ENCODE measurements at places on chromosomes 1 and 21.

DNA sequence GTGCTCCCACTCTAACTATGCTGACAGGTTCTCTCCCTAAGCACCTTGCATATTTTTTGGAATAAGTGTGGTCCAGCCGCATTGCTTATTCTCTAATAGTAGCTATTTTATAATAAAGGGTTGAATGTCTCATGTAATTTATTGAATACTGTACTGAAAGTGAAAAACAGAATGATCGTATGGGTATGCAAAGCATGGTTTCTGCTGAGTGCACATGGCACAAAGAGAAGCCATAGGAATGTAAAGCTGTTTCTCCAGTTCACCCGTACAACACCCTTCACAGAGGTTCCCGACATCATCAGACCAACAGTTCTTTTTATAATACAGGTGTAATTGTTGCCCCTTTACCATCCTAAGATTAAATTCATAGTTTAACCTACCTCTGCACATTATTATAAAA, 8.9 kb upstream of the HAO2 start:
- DNase-seq = no peak

DNA sequence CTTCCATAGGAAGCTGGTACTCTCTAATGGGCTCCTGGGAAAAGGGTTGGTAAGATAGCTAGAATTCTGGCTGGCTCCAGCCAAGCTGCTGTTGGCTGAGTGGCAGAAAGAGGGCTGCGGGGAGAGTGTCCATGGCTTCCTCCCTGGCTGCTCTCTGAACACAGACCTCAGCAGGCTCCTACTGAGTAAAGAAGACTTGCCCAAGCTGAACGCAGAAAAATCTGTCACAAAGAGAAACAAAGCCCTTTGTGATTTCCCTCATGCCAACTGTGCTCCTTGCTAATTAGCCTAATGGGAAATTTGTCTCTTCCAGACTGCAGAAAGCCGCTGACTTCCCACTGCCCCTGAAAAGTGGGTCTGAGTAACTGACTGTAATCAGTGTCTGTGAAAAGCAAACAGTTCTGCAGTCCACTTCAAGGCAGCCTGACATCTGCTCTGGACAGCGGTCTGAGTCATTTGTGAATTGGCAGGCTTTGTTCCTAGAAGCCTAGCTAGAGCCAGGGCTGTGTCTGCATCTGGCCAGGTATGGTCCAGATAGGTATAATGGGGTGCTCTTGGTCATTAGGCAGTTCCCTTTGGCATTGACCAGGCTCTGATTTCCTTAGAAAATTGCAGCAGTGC, 282.8 kb downstream of the ZNF648 start:
- DNase-seq = no peak

DNA sequence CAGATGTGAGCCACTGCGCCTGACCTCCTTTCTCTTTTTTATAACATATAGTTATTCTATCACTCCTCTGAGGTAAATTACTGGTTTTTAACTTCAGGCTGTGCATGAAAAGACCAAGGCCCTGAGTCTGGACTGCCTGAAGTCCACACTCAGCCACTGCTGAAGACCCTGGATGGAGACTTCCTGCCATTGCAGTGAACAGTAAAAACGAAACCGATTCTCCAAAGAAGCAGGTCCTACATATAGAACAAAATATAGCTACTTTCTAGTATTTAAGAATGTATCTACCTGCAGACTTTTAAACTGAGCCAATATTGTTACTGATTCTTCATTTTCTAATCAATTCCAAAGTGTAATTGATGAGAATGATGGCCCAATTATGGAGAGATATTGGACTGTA, 232.8 kb downstream of the CHRM3 start:
- DNase-seq = no peak

DNA sequence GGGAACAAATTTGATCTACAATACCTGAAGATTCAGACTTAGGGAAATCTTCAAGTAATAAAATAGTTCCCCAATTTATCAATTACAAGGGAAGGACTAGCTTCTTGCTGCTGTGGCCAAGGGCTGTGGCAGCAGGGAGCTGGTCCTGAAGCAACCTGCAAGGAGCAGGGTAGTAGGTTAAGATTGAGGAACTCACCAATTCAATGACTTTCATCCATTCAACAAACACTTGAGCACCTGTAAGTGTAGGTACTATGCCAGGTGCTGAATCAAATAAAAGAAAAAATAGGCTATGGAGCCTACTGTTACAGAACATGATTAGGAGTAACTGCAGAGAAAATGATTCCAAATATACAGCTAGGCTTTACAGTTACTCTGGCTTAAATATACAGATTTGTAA, 64.2 kb upstream of the RBM34 start:
- DNase-seq = no peak

DNA sequence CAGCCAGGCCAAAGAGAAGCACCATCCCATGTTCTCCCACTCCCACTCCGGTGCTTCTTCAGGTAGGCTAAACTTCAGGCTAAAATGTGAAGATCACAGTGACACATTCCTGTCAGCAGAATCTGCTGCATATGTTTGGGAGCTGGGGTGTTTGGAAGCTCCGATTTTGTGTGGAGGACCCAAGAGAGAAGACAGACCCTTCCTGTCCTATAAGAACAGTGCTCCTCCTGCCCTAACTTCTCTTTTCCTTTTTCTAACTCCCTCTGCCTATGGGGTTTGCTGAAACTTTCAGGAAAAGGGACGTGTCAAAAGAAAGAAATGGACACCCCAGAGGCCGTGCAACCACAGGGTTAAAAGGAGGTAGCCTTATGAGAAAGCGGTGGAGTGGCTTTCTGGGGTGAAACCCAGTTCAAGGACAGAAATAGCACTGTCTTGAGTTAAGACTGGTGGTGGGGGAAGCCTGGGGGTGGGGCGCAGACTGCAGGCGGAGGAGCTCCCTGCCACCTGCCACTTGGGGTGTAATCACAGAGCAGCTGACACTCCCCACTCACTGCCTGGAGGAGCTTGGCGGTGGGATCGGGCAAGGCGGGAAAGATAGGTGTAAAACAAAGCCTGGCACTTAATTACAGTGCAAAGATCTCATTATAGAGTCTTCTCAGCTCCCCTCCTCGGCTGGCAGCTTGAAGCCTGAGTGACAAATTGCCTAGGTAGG, 645 bp upstream of the TLR5 start:
- no peak for DNase-seq

Data from EH (cell line).